ENCODE measurements at places on chromosomes 1 and 21.

- no peak for DNase-seq
These were observed 580 bp upstream of the BLACAT1 start for GRCh38 chr1:205456383-205456867.

GRCh38 chr1:94257444-94257843 lies 20.1 kb upstream of the ARHGAP29 start:
- no peak for DNase-seq

DNA sequence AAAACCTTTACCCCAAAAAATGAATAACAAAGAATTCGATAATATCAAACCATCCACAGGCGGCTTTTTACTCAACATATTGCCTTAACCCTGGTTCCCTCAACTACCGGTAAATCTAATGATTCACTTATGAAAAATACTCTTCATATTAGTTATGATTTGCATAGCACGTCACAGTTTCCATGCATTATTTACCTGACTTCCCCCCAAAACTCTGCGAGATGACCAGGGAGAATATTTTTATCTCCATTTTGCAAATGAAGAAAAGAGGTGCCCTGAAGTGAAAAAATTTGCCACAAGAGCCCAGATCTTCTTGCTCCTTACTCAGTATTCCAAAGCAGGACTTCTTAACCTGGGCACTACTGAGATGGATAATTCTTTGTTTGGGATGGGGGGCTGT lies 2.9 kb downstream of the JAK1 start:
- DNase-seq = no peak

GRCh38 chr1:205147191-205147835 lies 25.5 kb upstream of the RBBP5 start:
- no peak for DNase-seq

DNA sequence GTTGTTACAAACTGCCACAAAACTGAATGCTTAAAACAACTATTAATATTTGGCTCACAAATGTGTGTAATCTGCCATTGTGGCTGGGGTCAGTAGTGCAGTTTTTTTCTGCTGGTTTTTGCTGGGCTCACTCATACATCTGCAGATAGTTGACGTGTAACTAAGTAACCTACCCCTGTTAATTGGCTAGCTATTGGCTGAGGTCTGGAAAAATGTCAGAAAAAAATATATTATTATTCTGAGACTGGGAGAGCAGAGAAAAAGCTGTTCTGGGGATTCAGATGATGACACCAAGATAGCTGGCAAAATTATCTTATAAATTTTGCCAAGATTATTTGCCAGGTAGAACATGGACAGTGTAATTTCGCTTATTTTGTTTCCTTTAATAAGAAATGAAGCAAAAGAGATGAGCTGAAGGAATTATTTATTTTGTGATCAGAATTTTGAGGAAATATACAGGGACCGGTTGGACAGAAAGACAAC lies 616.1 kb upstream of the ADAMTS5 start:
- DNase-seq = no peak

GRCh38 chr1:113977906-113978305 lies 1.4 kb upstream of the OLFML3 start:
- no peak for DNase-seq

GRCh38 chr1:169890761-169891538 lies 2.7 kb downstream of the SCYL3 start:
- no peak for DNase-seq

DNA sequence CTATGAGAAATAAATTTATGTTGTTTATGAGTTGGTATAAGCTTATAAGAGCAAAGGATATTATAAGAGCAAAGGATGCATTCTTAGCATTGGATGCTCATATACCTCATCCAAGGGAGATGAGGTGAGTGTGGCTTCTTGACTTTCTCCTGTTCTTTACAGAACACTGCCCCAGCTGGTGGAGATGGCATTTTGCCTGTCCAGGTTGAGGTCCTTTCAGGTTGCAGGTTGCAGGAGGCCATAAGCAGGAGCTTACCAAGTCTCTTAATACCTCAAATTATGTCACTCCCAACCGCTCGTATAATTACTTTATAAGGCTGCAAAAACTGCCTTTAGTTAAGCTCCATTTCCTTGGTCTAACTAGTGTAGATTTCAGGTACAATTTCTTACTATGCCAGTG lies 66.7 kb downstream of the RPE65 start:
- no peak for DNase-seq

DNA sequence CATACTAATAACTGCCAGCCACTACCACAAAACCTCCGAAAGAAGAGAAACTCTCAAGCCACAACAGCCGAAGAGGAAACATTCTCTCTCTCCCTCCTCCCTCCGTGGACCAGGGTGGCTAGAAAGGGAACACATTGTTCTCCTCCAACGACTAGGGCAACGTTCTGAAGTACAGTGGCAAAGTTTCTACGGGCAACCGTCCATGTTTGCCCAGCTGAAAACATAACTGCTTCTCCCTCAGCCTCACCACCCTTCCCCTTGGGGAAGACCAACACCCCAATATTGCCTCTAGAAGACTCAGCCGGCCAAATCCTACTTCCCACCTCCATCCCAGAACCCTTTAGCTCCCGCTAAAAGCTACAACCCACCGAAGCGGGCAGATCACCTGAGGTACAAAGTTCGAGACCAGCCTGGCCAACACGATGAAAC lies 2.0 kb downstream of the GLUL start:
- no peak for DNase-seq

DNA sequence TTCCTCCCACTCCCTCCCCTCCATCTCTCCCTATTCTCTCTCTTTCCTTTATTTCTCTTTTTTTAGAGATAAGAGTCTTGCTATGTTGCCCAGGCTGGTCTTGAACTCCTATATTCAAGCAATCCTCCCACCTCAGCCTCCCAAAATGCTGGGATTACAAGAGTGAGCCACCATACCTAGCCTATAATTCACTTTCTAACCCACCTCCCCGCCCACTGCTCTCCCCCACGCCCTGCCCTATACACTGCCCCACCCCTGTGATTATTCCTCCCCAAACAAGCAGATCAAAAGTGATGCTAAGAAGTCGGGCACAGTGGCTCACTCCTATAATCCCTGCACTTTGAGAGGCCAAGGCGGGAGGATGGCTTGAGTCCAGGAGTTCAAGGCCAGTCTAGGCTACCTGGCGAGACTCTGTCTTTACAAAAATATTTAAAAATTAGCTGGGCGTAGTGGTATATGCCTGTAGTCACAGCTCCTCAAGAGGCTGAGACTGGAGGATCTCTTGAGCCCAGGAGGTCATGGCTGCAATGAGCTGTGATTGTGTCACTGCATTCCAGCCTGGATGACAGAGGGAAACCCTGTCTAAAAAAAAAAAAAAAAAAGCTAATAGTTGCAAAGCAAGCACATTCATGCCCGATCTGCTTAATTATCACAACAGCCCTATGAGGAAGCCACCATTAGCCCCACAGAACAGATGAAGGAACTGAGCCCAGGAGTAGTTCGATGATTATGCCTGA lies 12.8 kb upstream of the E2F2 start:
- DNase-seq = no peak

- DNase-seq = no peak
These were observed 886.7 kb downstream of the PLA2G4A start for GRCh38 chr1:187715483-187715882.

DNA sequence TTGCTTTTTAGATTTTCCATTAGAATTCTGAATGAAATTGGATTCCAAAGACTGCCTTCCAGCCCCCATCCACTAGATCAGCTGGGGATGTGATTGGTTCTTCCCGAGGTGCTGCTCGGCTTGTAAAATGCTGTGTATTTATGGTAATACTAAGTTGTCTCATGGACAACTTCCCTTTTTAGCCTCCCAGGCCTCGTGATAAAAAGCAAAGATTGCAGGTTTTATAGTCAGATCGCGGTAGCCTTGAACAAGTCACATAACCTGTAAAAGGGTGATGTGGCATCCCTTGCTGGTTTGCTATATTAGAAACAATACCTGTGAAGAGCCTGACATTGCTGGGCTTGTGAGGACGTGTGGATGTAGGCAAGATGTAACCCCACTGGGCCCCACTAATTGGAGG lies 10.4 kb downstream of the MUL1 start:
- DNase-seq = no peak

- DNase-seq = no peak
These were observed 149.0 kb upstream of the RAB4A start for GRCh38 chr1:229121845-229122436.

GRCh38 chr1:93463960-93464359 lies 16.0 kb downstream of the FNBP1L start:
- no peak for DNase-seq

DNA sequence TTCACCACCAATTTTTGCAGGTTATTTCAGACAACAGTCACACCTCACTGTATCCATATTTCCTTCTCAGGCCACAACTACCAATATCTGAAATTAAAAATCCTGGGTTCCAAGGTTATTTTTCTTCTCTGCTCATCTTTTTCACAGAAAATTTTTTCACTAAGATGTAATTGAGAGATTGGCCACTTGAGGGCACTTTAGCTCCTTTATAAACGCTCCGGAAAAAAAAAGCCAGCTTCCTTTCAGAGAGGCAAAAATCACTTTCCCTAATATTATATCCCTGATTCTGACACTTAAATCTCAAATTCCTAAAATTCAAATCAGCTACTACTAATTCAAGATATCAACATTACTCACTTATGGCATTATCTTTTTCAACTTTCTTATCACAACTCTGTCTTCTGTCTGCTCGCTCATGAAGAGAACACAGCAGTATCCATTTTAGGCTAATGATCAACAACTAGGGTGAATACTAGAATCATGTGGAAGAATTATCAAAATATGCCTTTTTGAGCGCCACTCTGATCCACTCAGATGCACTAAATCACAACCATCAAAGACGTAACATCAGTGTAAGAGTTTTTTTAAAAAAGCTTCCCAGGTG lies 101.4 kb upstream of the RGS1 start:
- DNase-seq = no peak

DNA sequence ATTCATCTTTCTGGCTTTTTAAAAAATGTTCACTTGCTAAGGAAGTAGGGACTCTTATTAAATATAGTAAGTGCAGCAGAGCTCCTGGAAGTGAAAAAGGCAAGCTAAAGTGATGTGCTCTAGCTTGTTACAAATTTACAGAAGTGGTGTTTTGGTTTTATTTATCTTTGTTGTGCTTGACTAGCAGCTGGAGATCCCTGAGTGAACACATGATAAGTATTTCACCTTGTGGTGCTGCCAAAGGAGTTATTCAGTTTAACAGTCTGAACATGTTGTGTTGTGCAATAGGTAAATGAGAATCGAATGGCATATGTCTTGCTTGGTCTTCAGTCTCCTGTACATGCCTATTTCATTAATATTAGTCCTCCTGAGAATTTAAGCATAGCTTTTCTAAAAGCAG lies 315.7 kb downstream of the TPR start:
- no peak for DNase-seq

DNA sequence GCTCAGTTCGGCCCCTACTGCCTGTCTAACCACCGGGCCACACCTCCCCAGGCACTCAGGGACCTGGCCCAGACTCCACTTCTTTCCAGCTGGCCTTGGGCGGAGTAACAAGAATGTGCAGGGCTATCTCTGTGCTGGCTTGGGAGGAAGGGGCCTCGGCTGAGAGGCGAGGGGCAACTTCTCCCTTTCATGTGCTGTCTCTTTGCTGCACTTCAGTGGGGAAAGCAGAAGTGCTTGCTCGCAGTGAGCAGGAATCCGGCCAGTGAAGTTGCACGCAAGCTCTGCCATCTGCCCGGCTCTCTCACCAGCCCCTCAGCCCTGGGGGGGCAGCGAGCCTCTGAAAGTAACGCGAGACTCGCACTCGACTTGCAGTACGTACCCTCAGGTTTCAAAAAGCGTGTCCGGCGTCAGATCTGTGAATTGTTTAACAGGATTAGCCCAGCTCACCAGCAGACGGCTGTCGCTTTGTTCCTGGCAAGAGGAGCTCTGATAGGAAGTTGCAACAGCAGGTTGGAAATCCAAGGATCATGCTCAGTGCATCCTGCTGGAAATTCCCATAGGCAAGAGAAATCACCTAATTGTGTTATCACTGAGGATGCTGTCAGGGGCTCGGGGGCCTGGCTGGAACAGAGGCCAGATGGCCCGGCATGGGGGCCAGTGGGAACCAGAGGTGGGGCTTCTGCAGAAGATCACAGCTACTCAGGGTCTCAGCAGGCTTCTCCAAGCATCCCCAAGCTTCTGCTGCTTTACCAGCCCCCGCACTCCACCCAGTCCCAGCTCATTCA lies 221.1 kb downstream of the NPHP4 start:
- no peak for DNase-seq

DNA sequence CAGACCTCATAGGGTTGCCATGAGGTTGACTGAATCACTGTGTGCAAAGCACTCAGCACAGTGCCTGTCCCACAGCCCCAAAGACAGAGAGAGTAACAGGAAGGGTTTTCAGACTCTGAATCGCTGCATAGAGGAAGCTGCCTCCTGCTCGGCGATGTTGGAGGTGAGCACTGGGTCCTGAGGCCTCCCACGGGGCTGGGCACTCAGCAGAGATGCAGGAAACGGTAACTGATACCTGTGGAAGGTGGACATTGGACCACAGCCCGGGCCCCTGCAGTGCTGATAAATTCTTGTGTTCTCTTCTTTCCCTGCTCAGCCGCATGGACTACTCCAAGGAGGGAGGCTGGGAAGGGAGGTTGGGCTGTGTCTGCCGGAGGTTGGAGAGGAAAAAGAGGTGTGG lies 389.7 kb downstream of the PTPRU start:
- no peak for DNase-seq

GRCh38 chr1:168081373-168082007 lies 55.2 kb downstream of the GPR161 start:
- DNase-seq = no peak

GRCh38 chr21:36415375-36415774 lies 30.2 kb downstream of the CHAF1B start:
- DNase-seq = no peak

GRCh38 chr1:198328458-198329032 lies 171.7 kb downstream of the NEK7 start:
- no peak for DNase-seq

- DNase-seq = no peak
These were observed 667 bp upstream of the CYB561D1 start for GRCh38 chr1:109493227-109493626.

- DNase-seq = no peak
These were observed at the start of gene CELF3 for GRCh38 chr1:151716771-151717631. TSS of gene CELF3 (minus strand) at chr1:151716803. CDS start at chr1:151716020, 783 bp downstream.

DNA sequence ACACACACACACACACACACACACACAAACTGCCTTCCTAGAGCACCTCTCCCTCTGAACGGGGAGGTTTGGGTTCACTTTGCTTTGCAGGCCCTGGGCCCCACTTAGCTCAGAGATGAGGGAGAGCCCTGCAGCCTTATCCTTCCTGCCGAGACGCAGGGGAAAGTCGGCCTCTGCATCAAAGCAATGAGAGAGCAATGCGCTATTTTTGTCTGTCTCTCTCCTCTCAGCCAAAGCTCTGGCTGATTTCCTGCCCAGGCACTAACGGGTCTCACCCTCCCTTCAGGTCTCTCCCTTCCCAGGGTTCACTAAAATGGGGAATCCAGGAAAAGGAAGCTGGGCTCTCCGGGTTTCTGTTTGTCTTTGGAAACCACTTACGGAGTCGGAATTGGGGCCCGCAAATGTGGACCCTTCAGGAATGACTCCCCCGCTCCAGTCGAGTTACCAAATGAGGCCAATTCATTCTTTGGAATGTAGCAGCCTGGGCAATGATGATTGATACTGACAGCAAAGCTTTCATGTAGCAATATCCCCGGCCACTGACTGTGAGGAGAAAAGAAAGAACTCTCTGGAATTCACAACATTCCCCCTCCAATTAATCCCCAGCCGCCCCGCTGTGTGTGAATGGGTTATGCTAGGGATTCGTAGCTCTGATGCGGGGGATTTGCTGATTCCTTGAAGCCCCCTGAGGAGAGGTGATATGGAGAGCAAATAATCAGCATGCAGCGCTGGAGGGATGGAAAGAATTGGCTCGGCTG lies 61.5 kb upstream of the WLS start:
- DNase-seq = no peak

GRCh38 chr1:85396194-85396593 lies 68.8 kb downstream of the DDAH1 start:
- no peak for DNase-seq

- DNase-seq = no peak
These were observed 829 bp downstream of the ADAR start for GRCh38 chr1:154607106-154607608.

Measured in activated naive CD4-positive, alpha-beta T cell (primary cell).